ENCODE measurements at places on chromosomes 11 and 22.

- DNase-seq: no peak
These were observed 44.8 kb upstream of the SLC22A12 start for GRCh38 chr11:64546176-64546575.

- DNase-seq: no peak
These were observed 1477.9 kb downstream of the TBC1D22A start for GRCh38 chr22:48240148-48240934.

DNA sequence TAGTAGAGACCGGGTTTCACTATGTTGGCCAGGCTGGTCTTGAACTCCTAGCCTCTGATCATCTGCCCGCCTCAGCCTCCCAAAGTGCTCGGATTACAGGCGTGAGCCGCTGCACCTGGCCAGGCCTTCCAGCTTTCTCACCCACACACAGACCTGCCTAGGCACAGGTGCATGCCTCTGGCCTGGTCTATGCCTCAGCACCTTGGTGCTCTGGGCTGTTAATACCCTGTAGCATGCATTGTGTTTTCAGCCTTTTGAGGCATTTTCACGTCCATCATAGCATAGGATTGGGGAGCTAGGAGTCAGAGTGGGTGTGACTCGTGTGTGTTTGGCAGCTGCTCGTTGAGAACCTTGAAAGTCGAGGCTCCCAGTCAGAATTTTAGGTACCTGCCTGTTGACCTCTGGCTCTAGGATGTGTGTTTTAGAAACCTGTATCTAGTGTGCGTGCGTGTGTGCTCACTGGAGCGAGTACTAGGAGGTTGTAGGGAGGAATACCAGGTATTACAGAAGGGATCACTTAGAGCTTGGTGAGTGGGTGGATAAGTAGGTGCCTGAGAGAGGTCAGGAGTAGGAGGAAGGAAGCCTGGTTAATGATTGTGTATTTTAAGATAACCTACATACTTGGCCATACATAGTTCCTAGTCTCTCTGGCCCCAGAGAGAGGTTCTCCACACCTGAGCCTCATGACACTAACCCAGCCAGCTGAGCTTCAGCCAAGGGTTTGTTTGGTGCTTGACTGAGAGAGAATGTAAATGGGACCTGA lies 20.0 kb downstream of the CRKL start:
- DNase-seq: no peak

- no peak for DNase-seq
These were observed 17.1 kb upstream of the APOL4 start for GRCh38 chr22:36218648-36219193.

DNA sequence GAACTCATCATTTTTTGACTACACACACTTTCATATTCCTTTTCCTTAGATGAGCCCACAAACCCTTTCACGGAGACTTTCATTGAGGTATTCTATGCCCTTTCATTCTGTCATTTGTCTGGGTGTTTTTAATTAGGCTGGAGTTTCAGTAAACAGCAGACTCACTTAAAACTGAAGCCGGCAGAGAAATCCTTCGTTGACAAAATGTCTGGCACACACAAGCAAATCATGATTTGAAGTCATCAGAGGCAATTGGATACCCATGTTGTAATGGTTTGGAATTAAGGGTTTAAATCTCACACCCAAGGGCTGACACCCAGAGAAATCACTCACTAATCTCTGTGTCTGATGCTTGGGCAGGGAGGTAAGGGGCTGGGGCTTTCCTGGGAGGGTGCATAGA lies 127.1 kb downstream of the EHF start:
- no peak for DNase-seq

GRCh38 chr11:8268530-8269400 lies 5.1 kb upstream of the LMO1 start:
- DNase-seq: no peak

DNA sequence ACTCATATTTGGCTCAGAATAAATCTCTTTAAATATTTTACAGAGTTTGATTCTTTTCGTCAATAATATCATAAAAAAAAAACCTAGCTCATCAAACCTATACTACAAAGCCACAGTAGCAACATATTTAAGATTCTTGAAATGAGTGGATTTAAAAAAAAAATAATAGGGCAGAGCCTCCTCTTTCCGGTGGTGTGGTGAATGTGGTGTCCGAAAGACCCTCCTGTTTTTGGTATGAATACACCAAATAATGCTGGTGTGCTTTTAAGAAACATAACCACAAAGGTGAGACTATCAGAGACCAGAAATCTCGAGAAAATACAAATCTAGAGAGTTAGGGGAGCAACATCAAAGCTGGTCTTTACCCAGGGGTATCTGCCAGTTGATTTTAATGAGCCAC lies 342.6 kb downstream of the TBC1D22A start:
- DNase-seq: no peak

DNA sequence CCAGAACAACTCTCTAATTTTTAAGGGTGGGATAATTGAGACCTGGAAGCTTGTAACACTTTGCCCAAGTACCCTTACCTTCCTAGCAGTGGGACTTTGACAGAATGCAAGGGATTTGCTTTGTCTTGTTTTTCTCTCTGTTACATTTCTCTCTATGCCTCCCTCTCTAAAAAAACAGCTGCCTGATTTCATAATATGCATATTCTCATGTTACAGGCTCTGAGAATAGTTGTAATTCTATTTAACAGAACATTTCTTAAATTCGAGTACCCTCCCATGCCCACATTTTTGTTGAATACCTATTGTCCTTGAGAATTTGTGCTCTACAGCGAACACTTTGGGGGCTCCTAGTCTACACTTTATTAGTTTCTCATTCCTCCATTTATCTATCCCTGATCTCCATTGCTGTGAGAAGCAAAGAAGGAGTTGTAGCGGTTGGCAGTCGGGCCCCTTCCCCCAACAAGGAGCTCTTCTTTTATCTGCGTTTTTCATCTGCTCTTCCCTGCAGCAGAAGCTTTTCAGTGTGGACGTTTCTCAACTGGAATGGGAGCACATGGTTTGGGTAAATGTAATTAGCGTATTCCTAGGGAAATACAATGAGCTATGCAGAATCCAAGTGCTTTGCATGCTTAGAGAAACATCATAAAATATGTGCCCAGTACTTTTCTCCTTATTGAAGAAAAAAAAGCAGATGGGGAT lies 117.7 kb upstream of the CCDC90B start:
- no peak for DNase-seq

GRCh38 chr11:130390071-130390758 lies 38.2 kb downstream of the ADAMTS8 start:
- DNase-seq: no peak
